ENCODE measurements at places on chromosomes 5 and 9. TPM values are rescaled to one million over a fixed set of nuclear protein-coding genes. Genes with fewer than 3 reads are reported as not detected.
A peak's percentile ranks its signal among the peaks of the same experiment; 100 is the strongest.

DNA sequence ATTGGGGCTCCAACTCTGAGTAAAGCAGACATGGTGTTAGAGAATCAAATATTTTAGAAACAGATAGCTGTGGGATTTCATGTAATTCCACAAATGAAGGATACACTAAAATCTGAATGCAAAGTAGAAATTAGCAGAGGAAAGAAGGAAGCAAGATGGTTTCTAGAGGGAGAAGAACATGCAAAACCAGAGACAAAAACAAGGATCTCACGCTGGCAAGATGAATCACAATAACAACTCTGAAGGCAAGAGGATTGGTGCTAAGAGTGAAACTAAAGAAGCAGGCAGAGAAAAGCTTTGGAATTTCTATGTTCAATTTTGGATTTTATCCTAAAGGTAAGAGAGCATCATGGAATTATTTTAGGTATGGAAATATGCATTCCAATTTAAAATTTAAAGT, 857.2 kb upstream of the COX7C start:
- ATAC-seq, result no peak

Gene PCDHGB1
- 0.92 TPM for total RNA-seq

- no peak for ATAC-seq
Measured at GRCh38 chr5:1864896-1865440, 17.8 kb downstream of the IRX4 start.

Gene AK1
- 39.9 TPM for total RNA-seq

DNA sequence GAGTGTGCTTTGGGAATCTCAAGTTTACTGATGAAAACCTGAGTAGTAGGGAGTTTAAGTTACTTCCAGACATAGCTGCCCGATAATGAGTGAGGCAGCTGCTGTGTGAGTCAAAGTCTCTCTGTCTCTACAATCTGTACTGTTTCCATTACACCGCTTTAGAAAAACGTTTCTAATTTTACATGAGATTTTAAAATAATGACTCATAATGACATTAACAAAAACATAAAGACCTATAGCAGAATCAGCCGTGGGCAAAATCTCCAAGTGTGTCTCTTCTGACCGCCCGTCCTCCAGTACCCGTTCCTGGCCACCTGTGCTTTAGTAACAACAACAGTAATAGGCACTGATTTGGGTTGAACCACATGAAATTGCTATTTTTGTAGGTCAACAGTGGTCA, 69.6 kb upstream of the PRRC1 start:
- ATAC-seq, result no peak

DNA sequence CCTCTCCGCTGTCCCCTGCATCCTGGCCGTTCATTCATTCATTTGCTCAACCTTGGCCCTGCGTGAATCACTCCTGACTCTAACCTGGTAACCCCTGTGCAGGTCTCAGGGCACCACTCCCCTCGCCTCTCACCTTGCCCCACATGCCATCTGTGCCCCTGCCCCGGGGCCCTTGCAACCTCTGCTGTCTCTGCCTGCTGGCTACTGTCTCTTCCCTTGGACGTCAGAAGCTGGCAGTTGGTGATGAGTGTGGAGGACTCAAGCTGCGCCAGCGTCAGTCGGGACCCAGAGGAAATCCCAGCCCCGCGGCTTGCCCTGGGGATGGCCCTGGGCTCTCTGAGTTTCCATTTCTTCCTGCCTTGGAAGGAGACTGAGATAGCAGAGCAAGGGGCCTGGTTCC, 154.9 kb downstream of the OLFM1 start:
- ATAC-seq, result no peak

- ATAC-seq, result peak; percentile 99
Measured at GRCh38 chr9:115234094-115234493, 116.1 kb upstream of the TNC start.

DNA sequence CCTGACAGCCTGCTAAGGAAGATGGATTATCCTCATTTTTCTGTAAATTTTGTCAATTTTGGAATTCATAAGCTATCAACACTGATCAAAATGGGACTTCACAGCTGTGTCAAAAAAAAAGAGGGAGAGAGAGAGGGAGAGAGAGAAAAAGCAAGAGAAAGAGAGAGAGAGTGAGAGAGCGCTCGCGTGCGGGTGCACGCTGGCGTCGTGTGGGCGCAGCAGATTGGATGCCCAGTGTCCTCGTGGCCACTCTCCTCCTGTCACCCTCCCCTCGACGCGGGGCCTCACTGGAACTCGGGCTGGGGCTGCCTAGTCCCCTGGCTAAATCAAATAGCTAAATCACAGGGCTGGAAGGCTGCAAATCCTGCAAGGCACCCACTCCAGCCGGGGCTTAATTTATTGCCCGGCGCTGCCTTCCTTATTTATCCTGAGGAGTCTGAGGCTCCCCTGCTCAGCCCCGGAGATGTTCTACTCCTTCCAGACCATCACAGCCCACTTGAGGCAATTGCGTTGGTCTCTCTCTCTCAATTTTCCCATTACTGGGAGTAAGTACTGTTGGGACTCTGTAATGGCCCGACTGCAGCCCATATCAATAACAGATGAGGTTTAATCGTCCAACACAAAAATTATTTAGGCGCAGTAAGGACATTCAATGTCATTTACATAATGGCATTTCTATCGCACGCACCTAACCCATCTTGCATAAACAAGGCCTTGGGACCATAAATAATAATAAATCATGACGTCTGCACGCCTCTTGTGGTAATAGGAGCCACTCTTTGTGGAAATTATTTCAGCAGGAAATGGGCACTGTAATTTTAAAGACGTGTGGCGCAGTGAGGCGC, 94.2 kb downstream of the PAX5 start:
- ATAC-seq, result no peak

DNA sequence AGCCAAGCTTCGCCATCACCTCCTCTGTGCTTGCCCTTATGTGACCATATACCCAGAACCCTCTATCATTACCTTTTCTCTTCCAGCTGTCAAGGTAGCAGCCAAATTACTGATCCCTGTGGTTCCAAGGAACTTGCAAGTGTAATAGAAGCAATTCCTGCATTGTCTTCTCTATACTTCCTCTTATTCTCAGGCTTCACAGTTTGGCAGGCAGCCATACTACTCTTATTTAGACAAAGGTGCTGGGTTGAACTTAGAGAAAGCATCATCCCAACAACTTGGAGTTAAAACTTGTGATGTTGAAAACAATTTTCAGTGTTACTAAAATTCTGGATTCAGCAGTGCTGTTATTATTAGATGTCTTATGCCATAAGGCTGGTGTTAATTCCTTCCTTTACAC, 93.2 kb downstream of the NLN start:
- ATAC-seq, result no peak

Gene DOK3
- total RNA-seq, result 3.3 TPM

Gene ZBTB5
- 10.6 TPM for total RNA-seq

DNA sequence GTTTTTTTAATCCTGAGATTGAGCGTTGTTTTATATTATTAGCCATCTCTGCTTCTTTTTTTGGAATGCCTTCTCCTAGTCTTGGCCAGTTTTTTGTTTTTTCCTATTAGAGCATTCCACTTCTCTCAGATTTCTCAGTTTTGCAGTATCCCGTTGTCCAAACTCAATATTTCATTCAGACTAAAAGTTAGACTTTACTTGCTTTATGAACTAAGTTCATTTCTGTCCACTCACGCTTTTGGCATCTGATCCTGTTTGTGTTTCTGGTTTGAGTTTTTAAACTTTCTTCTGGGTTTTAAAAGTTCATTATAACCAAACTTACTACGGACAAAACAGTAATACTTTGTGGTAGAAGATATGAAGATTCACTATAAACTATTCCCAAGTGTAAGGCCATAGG, 288.3 kb upstream of the MPDZ start:
- no peak for ATAC-seq

DNA sequence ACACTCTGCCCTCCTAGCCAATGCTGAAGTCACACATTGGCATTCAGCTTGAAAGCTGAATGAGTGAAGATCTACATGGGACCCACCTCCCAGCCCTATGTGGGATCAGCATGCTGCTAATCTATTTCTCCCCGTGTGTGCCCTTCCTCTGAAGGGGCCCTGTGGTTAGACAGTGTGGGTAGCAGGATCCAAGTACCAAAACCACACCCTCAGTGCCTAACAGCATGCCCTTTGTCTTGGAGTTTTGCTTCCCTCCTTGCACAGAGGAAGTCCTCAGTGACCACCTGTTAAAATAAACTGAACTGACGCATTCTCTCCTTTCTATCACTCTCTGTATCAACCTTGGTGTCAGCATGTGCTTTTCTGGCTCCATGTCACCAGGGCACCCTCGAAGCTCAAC, 25.0 kb downstream of the SH3TC2 start:
- no peak for ATAC-seq

DNA sequence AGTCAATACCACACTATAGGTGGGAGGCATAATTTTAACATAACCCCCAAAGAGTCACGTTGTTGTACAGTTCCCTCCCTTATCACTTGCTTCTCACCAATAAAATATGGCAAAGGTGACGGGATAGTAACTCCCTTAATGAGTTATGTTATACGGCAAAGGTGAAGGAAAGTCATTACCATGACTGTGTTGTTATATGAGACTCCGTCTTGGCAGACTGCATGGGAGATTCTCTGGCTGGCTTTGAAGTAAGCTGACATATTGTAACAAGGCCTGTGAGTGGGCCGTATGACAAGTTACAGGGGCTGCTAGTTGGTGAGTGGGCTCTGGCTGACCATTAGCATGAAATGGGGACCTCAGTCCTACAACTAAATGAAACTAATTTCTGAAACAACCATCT, 366.4 kb upstream of the FTMT start:
- ATAC-seq, result no peak

DNA sequence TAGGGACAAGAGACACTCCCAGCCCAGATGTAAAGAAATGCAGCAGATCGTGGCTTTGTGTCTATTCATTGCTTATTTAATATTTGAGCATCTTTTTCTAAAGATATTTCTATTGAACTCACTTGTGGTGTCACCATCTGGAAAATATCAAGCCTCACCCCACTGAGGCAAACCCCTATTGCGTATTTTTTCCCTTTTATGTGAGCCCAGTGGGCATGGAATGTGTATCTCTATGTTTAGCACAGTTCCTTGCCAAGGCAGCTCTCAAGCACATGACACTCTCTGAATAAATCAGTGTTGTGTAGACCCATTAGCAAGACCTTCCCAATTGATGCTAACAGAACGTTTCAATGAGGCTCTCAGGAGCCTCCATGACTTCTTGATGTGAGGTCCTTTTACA, 81.6 kb downstream of the TMEM174 start:
- no peak for ATAC-seq

DNA sequence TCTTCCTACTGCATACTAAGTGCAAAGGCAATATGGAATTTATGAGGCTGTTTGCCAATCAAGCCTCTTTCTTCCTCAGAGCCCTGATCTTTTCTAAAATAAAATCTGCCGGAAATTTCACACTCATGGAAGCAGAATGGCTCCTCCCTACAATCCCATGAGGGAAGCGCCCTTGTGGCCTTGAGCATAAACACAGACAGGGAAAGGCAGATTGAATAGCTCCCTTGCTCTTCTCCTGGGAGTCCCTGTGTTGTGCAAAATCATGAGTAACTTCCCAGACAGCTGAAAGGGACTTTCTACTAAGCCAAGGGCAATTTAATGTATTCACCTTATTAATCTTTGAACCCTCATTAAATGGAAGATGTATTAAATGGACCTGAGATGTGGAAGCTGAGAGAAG, 226.1 kb upstream of the PIK3R1 start:
- no peak for ATAC-seq

Gene C9orf153
- 0.12 TPM for total RNA-seq

DNA sequence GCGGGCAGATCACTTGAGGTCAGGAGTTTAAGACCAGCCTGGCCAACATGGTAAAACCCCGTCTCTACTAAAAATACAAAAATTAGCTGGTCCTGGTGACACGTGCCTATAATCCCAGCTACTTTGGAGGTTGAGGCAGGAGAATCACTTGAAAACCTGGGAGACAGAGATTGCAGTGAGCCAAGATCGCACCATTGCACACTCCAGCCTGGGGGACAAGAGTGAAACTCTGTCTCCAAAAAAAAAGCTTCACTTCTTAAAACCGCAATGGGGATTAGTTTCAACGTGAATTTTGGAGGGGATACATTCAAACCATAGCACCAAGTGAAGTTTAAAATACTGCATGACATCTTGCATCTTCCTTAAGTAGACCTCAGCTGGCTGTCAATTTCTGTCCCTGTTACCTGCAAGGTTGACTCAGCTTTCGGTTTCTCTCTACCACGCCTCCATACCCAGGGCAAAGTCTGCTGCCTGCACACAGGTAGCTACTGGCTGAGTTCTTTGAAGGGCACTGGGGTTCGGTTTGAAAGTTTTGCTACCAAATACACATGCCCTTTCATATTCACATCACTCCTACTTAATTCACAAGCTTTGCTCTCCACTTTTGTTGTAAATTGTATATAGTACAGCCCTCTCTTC, 69.3 kb downstream of the KIAA1958 start:
- peak; percentile 80 for ATAC-seq

- ATAC-seq, result no peak
Measured at GRCh38 chr9:134027561-134027960, 2.3 kb downstream of the BRD3OS start.

- ATAC-seq, result no peak
Measured at GRCh38 chr9:114856215-114856941, 50.5 kb upstream of the TNFSF15 start.

- no peak for ATAC-seq
Measured at GRCh38 chr9:69865986-69866385, 45.4 kb downstream of the CFAP95 start.

Gene MEIKIN
- total RNA-seq, result not detected

Gene SHISAL2B
- not detected for total RNA-seq

Gene RAI14
- 9.8 TPM for total RNA-seq

DNA sequence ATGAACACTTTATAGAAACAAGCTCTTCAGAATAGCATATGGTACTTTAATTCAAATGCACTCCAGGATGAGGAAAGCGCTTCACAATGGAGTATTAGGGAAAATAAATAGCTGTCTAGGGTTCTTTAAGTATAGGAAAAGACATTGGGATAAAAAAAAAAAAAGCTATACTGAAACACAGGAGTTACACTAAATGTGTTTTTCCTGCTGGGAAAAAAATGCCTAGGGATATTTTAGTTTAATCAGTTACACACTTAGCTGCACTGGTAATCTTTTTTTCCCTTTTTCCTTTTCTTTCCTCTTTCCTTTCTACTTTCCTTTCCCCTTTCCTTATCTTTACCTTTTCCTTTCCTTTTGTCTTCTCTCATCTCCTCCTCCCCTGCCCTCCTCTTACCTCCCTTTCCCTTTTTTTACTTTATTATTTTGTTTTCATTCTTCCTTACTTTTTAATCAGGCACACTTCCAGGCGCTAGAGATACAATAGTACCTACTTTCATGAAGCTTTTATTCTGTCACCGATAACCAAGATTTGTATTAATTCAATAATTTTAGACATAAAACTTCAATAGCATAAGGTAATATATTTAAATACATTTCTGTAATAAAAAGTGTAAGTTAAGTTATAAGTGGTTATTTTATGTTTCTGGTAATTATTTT, 758.7 kb downstream of the CDH18 start:
- no peak for ATAC-seq

Gene PCDHA13
- total RNA-seq, result not detected

- peak; percentile 46 for ATAC-seq
Measured at GRCh38 chr5:78808380-78808779, 159.8 kb upstream of the LHFPL2 start.

- ATAC-seq, result peak; percentile 67
Measured at GRCh38 chr9:126456441-126457174, 130.0 kb downstream of the MVB12B start.

GRCh38 chr9:37936376-37936775, 32.4 kb upstream of the SLC25A51 start:
- no peak for ATAC-seq

- no peak for ATAC-seq
Measured at GRCh38 chr9:126361810-126362238, 35.2 kb downstream of the MVB12B start.

GRCh38 chr9:110148384-110148783, 59.6 kb downstream of the C9orf152 start:
- peak; percentile 41 for ATAC-seq

GRCh38 chr9:130825351-130825651, 9.8 kb upstream of the ABL1 start:
- ATAC-seq, result no peak

Gene HCN1
- total RNA-seq, result not detected

Data from esophagus mucosa (tissue), 1 donor.